ENCODE measurements at places on chromosomes 1 and 21. TPM values are rescaled to one million over a fixed set of nuclear protein-coding genes. Genes with fewer than 3 reads are reported as not detected.

MORN1 gene
- 6.3 TPM for total RNA-seq

MUTYH gene
- total RNA-seq = 37.2 TPM

PTAFR gene
- 0.23 TPM for total RNA-seq

IFNAR1 gene
- 39.3 TPM for total RNA-seq

TCHHL1 gene
- total RNA-seq = not detected

CASQ1 gene
- not detected for total RNA-seq

Measured in activated CD4-positive, alpha-beta memory T cell treated with anti-CD3 and anti-CD28 coated beads, Interleukin-2, amount 10 ng/mL, durations not matched to agents 7 days and 5 days (primary cell).